ENCODE measurements at places on chromosomes 2 and 18.

GRCh38 chr18:44258086-44258485 is 422.6 kb upstream of the SETBP1 start:
- DNase-seq: no peak

DNA sequence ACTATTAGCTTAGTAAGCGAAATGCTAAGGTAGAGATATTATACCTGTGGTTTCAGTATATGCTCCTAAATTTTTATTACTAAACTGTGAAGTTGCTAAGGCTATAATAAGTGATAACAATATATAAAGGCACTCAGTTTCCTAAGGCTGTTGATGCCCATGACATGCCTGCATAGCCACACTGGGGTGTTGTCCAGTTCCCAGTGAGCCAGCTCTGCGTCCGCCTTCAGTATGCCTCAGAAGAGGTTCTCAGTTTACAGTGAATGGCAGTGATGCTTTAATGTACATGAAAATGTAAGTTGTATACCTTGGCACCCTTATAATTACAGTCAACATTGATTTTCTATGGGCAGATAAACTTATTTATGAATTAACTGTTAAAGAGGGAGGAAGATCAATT is 7.2 kb downstream of the FHOD3 start:
- no peak for DNase-seq

- no peak for DNase-seq
Observed at GRCh38 chr2:217038001-217038400, 178.1 kb upstream of the TNP1 start.

DNA sequence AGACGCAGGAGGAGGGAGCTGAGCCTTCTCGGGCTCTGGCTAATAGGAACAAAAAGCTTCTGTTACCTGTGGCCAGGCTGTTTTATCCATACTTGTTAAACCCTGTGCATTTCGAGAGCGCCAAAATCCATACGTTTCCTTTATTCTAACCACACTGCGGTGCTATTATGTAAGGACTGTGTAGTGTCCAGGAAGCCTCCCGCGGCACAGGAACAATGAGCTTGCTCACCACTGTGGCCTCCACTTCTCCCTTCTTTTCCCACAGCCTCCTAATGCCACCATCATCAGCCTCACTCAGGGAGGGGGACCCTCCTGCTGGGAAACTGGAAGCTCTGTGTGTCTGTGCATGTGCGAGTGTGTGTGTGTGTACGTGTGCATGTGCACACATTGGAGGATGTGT is 268.5 kb downstream of the HAUS1 start:
- no peak for DNase-seq

GRCh38 chr2:176503776-176504175 is 234.5 kb downstream of the MTX2 start:
- no peak for DNase-seq

DNA sequence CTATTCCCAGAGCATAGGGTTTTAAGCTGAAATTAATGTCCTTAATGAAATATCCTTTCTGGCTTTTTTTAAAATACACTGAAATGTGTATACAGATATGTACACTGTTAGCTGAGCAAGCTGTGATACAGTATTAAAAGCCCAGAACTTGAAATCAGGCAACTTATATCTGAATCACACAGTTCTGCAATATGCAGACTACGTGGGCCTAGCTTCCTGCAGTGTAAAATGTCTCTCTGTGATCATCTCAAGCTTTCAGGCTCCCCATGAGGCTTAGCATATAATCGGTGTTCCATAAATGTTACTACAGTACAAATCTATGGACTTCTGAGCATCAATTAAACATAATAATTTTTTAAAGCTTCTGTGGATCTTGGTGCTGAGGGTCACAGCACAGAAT is 8.2 kb downstream of the FBXO15 start:
- no peak for DNase-seq

GRCh38 chr2:66729416-66730330 is 294.7 kb downstream of the MEIS1 start:
- no peak for DNase-seq

GRCh38 chr2:102147935-102148334 is 5.4 kb downstream of the IL1R1 start:
- DNase-seq: no peak

DNA sequence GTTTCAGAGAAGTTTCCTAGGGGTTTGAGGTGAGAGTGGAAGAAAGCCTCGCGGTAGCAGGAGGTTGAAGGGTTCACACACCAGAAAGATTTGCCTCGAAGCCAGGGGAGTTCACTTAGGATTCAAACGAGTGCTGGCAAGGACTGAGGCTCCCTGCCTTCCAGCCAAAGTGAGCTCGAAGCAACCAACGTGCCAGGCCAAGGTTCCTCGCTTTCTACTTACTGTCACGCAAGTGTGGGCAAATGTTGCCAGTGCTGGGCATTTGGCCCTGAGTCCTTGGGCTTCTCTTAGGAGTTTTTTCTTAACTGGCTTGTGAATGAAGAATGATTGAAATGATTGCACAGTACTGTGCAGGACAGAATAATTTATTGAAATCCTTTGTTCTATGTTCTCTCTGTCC is 53.6 kb downstream of the TMEM178A start:
- no peak for DNase-seq

DNA sequence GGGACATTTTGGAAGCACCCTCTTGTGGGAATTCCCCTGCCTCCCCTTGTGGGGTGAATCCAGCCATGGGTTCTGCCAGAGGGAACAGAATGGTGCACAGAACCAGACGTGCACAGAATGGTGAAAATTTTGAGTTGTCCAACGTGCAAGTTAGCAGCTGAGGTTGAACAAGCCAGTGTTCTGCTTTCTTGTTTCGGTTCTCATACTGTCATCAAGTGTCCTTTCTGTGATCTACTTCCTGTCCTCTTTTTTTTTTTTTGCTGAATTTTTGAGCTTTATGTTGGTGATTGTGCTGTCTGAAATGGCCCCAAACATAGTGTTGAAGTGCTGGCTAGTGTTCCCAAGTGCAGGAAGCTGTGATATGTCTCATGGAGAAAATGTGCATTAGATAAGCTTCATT is 21.5 kb upstream of the REEP1 start:
- DNase-seq: no peak

GRCh38 chr2:16767789-16768476 is 102.3 kb upstream of the CYRIA start:
- DNase-seq: no peak

- no peak for DNase-seq
Observed at GRCh38 chr18:3209859-3210569, 9.8 kb downstream of the MYOM1 start.

- no peak for DNase-seq
Observed at GRCh38 chr2:133421516-133422324, 146.5 kb downstream of the NCKAP5 start.

GRCh38 chr18:54950221-54950620 is 9.0 kb downstream of the CCDC68 start:
- DNase-seq: no peak

DNA sequence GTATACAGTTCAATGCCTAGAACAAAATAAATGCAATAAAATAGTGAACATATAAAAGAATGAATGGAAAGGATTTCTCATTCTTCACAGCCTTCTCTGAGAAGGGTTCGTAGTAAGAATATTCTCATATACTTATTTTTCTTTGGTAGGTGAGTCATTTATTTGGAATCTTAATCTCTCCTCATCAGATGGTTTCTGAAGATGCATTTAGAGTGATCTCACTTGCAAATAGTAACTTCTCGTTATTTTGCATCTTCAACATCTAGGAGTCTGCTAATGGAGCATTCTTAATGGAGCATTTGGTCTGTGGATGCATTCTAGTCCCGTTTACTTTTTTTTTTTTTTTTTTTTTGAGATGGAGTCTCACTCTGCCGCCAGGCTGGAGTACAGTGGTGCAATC is 3.9 kb downstream of the UBXN4 start:
- DNase-seq: no peak

DNA sequence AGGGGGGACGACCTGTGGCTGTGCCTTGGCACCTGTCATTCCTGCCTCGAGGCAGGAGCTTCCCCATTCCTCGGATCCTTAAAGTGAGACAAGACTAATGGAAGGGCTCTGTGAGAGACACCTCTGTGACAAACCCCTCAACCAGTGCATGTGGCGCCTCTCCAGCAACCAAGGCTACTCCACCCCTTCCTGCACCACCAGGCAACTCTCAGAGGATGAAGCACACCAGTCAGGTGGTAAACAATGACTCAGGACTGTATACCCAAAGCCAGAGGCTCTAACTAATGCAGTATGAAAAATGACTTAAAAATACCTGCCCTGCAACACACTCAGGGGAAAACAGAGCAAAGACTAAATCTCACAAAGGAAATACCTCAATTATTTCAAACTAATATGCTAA is 136.9 kb downstream of the UXS1 start:
- DNase-seq: no peak

- DNase-seq: no peak
Observed at GRCh38 chr2:65737452-65738011, 305.1 kb upstream of the SPRED2 start.

GRCh38 chr2:112491946-112492345 is 10.0 kb downstream of the TTL start:
- DNase-seq: no peak

- no peak for DNase-seq
Observed at GRCh38 chr18:26908906-26909305, 43.4 kb upstream of the AQP4 start.

GRCh38 chr2:88091943-88092342 is 24.3 kb downstream of the SMYD1 start:
- DNase-seq: no peak

GRCh38 chr18:32425466-32425865 is 45.2 kb downstream of the GAREM1 start:
- no peak for DNase-seq

DNA sequence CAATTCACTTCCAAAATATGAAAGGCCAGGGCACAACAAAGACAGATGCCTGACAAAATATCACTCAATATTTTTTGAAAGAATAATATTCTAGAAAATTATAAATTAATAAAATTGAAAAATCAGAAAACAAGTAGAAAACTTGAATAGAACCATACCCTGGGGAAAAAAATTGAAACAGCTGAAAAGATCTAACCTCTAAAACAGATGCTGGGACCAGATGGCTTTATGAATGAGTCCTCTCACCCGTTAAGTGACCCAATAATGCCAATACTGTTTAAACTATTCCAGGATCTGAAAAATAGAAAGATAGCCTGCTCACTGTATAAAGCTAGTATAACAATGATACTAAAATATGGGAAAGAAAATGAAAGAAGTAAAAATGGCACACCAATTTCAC is 322.3 kb upstream of the VWC2L start:
- DNase-seq: no peak

DNA sequence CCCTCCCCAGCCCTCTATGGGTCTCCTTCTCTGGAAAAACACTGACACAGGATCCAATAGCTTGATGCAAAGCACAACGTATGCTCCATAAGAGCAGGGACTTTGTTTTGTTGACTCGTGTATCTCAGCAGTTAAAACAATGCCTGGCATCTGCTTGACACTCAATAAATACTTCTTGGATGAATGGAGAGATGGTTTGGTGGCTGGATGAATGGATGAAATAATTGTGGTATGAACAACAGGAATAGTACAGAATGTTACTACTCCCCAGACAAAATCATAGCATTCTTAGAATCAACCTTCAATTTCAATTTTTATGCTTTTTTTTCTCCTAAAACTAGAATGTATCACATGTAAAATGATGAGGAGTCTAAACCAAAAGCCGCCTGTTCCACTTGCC is 57.4 kb downstream of the KCNE4 start:
- DNase-seq: no peak

GRCh38 chr2:160411167-160411566 is 82.4 kb downstream of the RBMS1 start:
- DNase-seq: no peak

DNA sequence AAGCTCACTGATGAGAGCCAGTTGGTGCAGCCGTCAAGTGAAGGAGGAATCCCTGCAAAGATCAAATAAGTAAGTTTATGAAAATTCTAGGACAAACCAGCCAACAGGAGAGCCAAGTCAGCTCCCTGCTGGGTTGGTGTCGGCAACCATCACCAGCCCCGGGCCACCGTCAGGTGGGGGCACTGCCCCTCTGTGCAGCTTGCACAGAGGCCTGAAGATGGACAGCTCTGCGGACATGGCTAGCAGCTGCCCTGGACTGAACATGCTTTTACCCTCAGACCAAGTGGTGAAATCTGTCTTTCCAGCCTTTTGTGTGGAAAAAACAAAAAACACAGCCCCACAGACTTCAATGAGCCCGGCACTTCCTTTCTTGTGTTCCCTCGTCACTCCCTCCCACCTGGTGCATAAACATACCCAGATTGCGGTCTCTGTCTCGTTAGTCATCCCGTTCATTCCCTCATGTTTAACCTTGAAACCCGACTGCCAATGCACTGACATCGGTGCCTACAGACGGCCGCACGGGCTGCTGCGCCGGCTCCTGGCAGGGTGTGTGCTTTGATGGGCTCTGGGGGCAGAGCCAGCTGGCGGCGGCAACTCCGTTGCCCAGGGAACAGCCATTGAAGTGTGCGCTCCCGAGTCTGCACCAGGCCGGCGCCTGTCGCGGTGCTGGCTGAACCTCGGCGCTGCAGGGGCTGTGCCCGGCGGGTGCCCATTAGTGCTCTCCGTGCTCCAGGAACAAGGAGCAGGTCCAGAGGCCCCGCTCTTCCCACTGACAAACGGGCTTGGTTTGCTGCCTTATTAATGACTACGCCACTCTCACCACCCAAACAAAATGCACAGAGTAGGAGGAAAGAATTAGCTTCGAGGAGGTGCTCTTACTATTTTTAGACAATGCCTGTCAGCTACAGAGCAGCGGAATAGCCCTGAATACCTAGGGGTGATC is 95.3 kb downstream of the EIPR1 start:
- DNase-seq: no peak

- no peak for DNase-seq
Observed at GRCh38 chr2:38260469-38260868, 116.6 kb downstream of the ATL2 start.

DNA sequence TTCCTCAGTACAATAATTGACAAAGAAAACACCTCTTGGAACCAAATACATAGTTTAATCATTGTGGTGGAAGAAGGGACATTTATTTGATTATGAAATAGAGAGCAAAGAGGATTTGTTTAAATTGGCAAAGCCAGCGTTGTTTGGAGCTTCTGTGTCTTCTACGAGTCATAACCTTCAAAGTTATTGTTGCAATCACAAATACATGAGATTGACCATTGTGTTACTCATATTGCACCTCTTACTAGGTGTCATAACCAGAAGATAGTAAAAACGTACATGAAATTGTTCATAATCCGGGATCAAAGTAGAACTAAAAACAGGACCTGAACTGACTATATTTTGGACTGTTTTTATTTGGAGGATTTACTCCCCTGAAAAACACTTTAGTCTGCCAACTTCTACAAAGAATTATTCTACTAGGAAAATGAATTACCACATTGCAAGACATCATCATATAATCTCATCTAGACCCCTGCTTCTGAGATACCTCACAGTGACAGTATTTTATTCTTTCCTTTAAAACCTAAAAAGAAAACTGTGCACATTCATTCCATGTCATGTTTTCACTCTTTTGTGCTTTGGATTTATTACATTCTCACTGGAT is 151.7 kb upstream of the KLF7 start:
- no peak for DNase-seq

- DNase-seq: no peak
Observed at GRCh38 chr2:32947484-32948143, 861 bp downstream of the LTBP1 start.
